ENCODE measurements at places on chromosomes 1 and 21.
A peak's percentile ranks its signal among the peaks of the same experiment; 100 is the strongest.

- DNase-seq: peak; percentile 15
Measured at GRCh38 chr1:201842472-201843027, 13.6 kb downstream of the IPO9 start.

GRCh38 chr1:90486996-90487395 is 230.1 kb downstream of the BARHL2 start:
- no peak for DNase-seq

DNA sequence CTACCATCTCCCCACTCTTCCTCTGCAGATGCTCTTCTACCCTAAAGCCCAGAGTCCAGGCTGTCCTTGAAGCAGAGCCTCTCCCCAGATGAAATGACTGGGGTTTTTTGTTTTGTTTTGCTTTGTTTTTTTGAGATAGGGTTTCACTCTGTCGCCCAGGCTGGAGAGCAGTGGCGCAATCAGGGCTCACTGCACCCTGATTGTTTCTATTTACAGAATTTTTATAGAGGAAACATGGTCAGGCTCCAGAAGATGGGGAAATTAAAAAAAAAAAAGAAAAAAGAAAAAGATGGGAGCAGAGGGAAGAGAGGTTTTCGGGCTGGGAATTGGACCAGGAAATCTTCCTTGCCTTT is 43.7 kb upstream of the ZNF281 start:
- DNase-seq: no peak

DNA sequence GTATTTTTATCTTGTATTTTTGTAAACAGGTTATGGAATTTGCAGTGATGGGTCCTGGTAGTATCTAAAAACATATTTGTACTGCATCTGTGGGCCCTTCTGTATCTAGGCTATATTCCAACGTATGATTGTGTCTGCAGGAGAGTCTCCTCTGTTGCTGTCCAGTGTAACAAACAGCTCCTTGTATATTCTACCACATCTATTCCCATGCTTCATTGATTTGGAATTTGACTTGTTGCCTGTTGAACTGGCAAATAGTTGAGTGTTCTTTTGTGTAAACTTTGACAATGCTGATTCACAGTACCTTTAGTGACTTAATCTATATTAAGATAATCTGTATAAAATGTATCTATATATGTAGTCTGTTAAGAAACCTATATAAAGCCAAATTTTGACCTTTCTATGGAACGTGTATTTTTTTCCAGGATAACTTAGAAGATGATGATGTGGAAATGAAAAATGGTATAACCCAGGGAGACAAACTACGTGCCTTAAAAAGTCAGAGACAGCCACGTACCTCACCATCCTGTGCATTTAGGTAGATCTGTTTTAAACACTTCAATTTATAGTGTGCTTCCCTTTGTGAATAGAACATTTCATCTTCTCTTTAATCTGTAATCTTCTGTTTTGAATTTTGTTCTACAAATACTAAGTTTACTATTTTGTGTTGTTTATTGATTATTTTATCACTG is 43.4 kb upstream of the GPR88 start:
- no peak for DNase-seq

GRCh38 chr1:36419569-36419968 is 21.9 kb upstream of the LSM10 start:
- no peak for DNase-seq

DNA sequence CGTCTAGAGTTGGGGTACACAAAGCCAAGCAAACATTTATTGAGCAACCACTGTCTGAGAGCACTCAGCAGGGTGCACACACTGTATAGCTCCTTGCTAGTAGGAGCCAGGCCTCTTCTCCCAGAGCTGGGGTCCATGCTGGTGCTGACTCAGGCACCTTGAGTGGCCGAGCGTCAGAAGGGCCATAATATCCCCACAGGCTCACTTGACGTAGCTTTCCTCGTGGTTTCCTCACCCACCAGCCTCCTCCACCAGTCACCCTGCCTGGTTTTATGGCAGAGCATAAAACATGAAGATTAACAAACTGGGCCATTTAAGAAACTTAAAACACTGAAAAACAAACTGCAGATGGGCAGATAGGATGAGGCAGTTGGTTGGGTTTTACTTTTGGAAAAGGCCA is 361.5 kb downstream of the HHAT start:
- DNase-seq: no peak

GRCh38 chr1:38029081-38029681 is 16.6 kb downstream of the UTP11 start:
- DNase-seq: peak; percentile 89

- DNase-seq: no peak
Measured at GRCh38 chr1:59690171-59690930, 124.4 kb upstream of the HOOK1 start.

DNA sequence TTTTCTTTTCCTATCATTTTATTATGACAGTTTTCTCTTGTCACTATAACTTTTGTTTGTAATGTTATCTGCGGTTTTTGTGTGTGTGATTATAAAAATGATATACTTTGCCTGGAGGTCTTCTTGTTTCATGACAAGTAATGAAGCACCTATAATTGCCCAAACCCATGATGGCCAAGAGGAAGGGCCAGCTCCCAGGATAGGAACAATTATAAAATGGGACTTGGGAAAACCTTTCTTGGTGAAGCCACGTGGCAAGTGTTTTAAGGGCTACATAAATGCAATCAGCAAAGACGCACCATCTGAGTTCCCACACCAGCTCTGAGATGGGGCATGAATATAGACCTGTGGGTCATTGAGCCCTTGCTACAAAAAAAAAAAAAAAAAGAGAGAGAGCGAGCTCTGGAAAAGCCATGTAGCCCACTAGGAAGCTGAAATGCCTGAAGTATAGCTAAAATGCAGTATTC is 462.6 kb upstream of the RUNX1 start:
- DNase-seq: no peak

- no peak for DNase-seq
Measured at GRCh38 chr1:7922301-7922700, 18.3 kb downstream of the TNFRSF9 start.

DNA sequence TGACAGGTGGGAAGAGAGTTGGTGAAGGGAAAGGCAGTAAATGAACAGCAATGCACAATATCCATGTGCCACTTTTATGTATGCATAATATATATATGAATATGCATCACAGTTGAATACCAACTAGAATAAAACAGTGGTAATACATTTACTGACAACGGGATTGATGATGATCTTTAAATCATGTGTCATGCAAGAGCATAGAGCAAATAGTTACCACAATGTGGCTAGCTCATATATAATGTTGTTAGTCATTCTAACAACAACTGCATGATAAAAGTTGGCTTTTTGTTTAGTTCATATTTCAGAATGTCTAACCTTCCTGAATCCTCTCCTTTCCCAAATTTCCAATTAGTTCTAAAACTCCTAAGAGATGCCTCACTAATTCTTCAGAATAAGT is 46.4 kb downstream of the GORAB start:
- DNase-seq: no peak

- DNase-seq: no peak
Measured at GRCh38 chr1:164560121-164560541, 1.1 kb downstream of the PBX1 start.

DNA sequence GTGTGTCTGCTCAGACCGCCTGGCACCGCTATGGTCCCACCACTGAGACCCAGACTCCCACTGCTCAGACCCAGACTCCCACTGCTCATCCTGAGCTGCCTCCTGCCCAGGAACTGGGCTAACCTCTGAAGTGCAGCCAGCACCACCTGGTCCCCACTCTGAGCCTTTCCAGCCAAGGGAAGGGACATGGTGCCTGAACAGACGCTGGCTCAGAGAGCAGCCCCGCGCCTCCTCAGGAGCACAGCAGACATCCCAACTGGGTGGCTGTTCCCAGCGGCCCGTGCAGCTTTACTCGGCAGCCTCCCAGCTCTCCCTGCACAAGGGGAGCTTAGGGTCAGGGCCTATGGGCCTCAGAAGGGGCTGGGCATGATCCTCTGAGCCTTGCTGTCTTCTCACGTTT is 27.8 kb upstream of the CNTN2 start:
- no peak for DNase-seq

GRCh38 chr1:236759252-236759859 is 35.7 kb upstream of the MTR start:
- DNase-seq: peak; percentile 58
